ENCODE measurements at places on chromosomes 3 and 15. TPM values are rescaled to one million over a fixed set of nuclear protein-coding genes. Genes with fewer than 3 reads are reported as not detected.
A peak's percentile ranks its signal among the peaks of the same experiment; 100 is the strongest.

Gene FBXO40
- not detected for total RNA-seq

DNA sequence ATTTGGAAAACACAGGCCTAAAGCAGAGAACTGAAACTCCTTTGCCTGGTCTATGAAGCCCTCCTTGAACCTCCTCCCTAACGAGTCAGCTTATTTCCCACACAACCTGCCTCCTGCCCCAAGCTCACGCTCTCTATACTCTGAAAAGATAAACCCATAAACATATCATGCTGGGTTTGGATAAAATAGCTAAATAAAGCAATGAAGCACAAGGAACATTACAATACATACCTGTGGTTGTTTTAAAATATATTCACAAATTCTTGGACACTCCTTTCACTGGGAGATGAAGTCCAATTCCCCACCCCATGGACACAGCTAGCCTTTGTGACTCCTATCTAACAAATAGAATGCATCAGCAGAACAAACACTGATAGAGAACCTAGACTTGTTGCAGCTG is 98.2 kb downstream of the PLCH1 start:
- no peak for DNase-seq

GRCh38 chr3:38005076-38006020 is 14.8 kb downstream of the VILL start:
- DNase-seq = no peak

Gene ONECUT1
- not detected for total RNA-seq

GRCh38 chr3:11136116-11136515 is 18.2 kb upstream of the HRH1 start:
- no peak for DNase-seq

Gene CFAP91
- total RNA-seq = 4.3 TPM

DNA sequence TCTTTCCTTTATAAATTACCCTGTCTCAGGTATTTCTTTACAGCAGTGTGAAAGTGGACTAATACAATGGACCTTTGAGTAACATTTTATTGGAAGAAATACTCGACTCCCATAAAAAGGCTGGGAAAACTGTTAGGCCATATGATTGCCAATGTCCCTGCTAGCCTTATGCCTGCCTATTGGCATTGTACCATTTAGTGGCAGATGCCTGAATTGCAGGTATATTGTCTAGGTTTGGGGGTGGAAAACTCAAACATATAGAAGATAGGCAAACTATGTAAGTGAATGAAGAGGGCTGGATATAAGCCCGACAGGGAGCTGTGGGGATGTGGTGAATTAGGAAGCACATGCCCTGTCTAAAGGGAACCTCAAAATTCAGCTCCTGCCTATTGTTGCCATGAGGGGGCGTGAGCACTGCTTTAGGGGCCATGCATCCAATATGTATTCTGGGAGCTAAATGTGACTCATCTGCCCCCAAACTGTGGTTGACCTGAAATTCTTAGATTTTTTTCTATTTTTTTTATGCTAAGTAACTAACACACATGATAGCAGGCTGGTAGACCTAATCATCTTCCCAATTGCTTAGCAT is 65.2 kb upstream of the TRA2B start:
- DNase-seq = no peak

Gene CGNL1
- 9.9 TPM for total RNA-seq

DNA sequence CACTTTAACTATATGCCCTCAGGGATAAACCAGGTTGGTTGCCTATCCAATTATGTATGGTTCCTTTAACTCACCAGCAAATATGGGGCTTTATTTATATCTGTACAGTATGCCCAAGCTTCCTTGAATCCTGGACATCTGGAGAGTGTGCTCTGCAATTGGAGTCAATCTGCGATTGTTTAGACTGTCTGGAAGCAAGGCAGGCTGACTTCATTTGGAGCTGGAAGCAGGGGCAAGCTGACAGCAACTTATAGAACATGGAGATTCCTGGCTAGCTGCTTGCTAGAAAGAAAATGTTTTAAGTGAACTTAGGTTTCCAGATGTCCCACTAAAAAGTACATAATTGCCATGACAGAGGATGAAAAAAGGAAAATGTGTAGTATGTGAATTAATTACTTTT is 63.7 kb upstream of the TPRG1 start:
- no peak for DNase-seq

DNA sequence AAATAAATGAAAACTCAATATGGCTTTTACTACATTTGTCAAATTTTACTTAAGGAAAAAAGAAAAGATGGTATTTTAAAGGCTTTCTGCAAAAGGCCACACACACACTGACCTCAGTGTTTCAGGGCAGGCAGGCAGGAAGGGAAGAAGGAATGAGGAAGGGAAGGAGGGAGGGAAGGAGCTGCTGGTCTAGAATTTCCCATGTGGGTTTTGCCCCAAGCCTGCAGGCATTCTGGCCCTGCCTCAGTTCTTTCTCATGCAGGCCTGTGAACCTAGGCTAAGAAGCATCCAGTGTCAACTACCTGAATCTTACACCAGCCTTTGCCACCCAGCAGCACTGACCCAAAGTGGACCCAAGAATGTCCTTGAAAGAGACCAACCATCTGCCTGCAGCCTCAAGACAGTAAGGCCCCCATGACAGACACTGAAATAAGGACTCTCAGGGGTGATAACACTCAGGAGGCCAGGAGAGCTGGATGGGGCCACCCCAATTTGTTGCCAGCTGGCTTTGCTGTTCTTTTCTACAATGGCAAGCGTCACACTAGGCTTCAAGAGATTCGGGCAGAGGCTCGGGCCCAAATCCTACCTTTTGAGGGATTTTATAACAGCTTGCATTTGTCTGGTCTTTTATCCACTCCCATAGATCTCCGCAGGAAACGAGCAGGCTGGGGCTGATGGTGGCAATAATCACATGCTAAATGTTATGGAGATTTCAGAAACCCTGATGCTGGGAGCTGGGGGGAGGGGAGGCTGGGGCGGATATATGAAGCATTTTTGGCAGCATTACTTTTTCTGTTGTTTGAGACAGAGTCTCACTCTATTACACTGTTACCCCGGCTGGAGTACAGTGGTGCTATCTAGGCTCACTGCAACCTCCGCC is 51.4 kb downstream of the XXYLT1 start:
- DNase-seq = no peak

GRCh38 chr3:159455741-159456181 is 532.9 kb upstream of the IL12A start:
- DNase-seq = peak; percentile 66

Gene ISLR2
- total RNA-seq = 1.2 TPM

DNA sequence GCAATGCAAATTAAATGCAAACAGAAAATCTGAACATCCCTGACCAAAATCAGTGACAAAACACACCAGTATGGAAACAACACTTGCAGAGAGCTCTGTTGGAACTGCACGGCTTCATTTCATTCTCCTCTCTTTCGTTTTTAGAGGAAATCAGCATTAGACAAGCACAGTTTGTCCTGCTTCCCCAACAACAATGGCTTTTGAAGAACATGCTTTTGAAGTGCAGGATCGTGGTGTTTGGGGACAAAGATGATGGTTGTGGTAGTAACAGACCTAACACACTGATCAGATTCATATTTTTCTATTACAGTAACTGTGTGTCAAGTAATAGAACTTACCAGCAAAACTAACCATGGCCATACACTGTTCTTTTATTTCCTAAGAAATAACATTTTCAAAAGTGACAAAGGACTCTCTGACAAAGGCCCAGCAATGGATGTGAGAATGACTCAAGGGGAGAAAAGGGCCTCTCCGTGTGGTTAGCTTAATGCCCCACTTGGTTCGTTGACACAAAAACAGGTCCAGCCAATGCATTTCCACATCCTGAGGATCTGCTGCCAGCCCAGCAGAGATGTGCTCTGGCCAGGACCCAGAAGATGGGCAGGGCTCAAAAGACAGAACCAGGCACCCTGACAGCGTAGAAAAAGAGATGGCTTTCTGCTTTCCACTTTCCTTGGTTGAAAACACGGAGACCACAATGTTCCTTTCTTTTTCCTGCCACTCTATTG is 84.1 kb downstream of the CCNL1 start:
- DNase-seq = peak; percentile 68

DNA sequence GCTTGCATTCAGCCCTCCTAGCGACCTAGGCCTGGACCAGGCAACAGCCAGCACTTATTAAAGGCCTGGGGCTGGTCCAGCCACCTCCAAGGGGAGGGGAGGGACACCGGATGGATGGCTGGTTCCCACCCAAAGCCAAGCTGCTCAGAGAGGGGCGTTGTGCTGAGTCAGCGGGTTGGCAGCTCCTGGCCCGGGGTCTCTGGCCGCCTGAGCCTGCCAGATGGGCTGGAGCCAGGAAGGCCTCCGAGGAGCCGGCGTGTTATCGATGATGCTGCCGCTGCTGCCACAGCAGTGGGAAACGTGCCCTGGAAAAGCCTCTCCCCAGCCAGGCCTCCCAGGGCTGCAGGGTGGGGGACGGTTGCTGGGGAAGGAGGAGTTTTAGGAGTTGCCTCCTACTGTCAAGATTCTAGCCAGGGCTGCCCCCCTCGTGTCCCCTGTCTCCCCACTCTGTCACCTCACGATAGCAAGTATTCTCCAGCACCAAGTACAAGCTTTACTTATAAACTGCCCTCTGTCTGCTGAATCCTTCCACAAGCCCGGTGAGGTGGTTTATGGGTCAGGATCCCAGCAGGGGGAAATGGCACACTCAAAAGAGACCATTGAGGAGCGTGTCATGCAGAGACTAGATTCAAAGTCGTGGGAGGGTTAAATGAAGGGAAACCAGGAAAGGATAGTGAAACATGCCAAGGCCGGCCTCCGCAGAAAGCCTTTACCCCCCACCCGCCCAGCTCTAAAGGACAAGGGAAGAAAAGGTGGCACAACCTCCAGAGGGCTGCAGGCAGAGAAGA is 43.2 kb upstream of the TSEN2 start:
- no peak for DNase-seq

- DNase-seq = no peak
These were observed 1024.4 kb upstream of the CADM2 start for GRCh38 chr3:83934192-83935021.

DNA sequence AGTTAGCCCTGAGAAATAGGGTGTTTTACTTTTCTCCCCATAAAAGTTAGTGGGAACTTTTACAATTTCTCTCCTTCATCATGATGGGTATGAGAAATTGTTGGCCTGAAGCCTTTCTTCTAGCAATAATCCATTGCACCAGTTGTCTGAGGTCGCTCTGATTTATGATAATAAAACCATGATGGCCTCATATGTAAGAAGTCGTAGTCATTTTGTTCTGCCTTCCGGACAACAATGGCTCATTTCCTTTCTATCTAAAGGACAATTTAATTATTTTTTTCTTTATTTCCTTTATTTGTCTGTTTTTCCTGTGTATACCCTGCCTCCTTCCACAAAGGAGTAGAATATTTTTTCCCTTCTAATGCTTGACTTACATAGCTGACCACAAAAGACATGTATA is 31.6 kb upstream of the GNB4 start:
- DNase-seq = no peak

DNA sequence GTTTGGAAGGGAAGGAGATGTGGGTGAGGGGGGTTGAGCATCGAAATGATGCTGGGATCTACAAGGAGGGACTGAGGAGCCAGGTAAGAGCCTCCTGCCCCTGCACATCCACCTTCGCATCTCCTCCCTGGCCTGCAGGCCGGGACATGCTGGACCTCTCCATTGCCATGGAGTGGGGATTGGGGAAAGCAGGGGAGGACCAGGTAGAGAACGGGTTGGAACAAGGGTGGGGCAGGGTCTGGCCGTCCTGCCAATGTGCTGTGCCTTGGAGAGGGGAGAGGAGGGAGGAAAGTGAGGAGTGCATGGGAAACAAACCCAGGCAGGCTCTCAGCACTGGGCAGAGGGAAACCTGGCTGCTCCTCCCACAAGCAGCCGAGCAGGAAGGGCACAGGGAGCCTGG is 10.6 kb downstream of the PLA2G4B start:
- no peak for DNase-seq

GRCh38 chr3:178593786-178594185 is 57.5 kb downstream of the KCNMB2 start:
- no peak for DNase-seq

DNA sequence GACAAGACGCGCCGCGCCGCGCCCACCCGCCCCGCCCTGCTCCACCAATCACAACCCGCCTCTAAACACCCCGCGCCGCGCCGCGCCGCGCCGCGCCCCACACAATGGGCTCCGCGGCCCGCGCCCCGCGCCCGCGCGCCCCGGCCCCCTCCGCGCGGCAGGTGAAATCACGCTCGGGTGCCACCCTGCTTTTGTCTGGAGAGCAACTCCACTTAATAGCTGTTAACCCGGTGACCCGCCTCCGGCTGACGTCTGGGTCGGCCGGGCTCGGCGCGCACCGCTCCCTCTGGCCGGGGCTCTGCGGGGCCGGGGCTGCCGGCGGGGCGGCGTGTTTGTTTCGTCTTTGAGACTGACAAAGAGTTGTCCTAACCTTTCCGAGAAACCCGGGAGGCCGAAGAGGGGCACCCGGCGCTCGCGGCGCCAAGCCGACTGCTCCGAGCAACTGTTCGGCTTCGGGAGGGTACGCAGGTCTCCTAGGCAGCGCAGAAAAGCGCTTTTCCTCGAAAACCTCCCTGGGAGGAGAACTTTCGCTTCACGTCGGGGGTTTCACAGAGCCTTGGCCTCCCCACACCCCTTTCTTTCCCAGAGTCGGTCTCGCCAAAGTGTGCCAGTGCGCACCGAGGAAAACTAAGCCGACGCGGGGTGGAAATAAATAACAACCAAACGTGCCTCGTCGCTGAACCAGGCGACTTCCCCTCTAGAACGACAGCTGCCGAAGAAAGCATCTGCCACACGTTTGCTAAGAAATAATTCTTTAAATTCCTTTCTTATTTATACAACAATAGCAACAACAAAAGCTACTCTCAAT is 518.4 kb downstream of the FOXP1 start:
- no peak for DNase-seq

Gene IGDCC3
- total RNA-seq = not detected

- no peak for DNase-seq
These were observed 67.1 kb downstream of the ATP2B2 start for GRCh38 chr3:10437995-10438901.

Gene MAPK6
- total RNA-seq = 13.3 TPM

Gene INKA1
- 5.8 TPM for total RNA-seq

Gene SLMAP
- total RNA-seq = 519 TPM

DNA sequence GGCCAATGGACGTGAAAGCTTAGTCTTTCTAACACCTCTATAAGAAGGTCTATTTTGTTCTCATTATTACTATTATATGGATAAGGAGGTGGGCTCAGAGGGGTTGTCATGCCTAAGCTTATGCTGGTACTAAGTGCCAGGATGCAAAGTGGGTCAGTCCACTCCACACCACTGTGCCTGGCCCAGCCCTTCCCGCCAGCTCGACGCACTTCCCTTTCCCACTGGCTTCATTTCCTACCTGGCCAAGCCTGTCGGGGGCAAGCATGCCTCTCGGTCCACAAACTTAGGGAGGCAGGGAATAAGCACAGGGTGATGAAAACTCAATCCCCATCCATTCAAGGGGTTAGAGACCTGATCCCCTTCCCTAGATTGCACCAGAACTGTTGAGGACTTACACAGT is 5.9 kb upstream of the SYNM start:
- no peak for DNase-seq

DNA sequence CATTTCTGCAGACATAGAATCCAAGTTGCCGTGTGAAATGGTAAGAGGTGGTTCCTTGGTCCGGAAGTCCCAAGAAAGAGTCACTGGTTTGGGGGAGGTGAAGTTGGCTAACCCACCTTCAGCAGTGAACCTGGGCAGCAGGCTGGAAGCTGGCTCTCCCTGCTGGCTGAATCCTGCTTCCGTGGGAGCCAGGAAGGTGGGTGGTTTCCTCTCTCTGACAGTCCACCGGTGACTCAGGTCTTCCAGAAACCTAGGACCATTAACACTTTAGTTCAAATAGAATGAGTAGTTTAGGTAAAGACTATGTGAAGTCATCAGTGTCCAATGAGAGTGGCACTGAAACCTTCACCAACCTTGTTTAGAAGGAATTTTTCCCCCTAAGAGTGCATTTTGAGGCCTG is 87.4 kb upstream of the CACNA2D3 start:
- DNase-seq = no peak

GRCh38 chr3:181581656-181582055 is 130.1 kb upstream of the SOX2 start:
- no peak for DNase-seq
